ENCODE measurements at places on chromosomes 12 and 14.

GRCh38 chr14:75513911-75514672 lies 8.2 kb upstream of the BATF start:
- DNase-seq = no peak

- DNase-seq = no peak
Measured at GRCh38 chr14:31207287-31207754, 272 bp downstream of the HECTD1 start.

DNA sequence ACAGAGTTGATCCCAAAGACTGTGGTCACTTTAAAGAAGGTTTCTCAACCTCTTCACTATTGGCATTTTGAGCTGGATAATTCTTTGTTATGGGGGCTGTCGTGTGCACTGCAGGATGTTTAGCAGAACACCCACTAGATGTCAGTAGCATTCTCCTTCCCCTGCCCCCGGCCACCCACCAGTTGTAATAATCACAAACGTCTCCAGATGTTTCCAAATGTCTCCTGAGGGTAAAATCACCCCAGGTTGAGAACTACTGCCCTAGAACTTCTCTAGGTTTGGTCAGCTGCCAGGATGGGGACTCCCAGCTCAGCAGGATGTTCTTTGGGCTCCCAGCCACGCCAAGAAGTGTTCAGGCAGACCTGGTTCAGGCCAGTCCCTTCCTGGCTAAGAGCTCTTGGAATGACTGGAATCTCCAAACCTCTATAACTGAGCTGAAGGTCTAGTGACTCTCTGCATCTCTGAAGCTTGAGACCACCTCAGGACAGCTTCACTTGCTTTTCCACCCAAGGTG lies 12.5 kb upstream of the AJUBA start:
- peak; percentile 37 for DNase-seq

DNA sequence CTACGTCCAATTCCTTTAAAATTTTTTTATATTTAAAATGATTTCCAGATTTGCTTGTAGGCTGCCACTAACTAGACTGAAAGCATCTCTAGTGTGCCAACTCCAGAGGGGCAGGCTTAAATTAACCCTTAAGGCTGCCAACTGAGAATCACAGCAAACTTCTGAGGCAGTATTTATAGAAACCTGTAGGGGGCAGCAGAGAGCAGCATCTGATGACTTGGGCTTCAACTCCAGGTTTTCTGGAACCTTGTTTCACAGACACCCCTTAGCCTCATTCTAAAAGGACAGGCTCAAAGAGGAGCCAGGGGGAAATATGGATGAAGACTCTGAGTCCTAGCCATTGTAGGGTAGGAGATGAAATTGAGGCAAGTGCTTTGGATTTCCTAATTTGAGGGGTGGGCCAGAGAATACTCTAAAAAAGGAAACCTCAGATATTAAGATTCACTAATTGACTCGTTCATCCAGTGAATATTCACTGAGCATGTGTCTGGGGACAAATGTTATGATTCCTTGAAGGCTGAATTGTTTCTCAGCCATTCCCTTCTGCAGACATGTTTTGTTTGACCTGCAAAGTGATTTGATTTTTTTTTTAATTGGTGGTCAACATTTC lies 63.3 kb upstream of the HSPB8 start:
- DNase-seq = no peak

- no peak for DNase-seq
Measured at GRCh38 chr14:77099425-77100167, 1.5 kb downstream of the CIPC start.

GRCh38 chr12:46669720-46670119 lies 156.1 kb downstream of the SLC38A4 start:
- no peak for DNase-seq

DNA sequence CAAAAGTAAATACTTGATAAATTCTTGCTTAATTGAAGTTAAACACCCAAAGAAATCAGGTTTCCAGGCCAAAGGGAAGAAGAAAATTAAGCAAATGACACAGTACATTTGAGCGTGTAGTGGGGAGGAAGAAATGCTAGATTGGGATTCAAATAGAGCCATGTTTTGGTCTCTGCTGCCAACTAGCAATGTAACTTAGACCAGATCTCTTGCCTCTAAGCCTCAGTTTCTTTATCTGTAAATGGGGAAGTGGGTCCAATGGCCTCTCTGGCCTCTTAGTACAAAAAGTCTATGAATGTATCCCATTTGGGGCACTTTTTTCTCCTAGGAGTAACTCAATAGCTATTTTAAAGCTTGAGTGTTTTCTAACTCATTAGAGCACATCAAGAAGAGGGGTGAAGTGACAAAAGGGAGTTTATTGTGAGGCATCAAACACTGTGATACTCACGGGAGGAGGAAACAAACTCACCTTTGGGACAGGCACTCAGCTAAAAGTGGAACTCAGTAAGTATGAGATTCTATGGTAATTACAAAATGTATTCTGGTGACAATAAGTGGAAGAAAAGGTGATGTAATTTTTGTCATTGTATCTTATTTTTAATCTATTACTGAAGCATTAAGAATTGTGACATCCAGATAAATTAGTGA lies 55.8 kb downstream of the DAD1 start:
- no peak for DNase-seq

GRCh38 chr12:26156201-26156871 lies 31.5 kb upstream of the BHLHE41 start:
- DNase-seq = no peak

DNA sequence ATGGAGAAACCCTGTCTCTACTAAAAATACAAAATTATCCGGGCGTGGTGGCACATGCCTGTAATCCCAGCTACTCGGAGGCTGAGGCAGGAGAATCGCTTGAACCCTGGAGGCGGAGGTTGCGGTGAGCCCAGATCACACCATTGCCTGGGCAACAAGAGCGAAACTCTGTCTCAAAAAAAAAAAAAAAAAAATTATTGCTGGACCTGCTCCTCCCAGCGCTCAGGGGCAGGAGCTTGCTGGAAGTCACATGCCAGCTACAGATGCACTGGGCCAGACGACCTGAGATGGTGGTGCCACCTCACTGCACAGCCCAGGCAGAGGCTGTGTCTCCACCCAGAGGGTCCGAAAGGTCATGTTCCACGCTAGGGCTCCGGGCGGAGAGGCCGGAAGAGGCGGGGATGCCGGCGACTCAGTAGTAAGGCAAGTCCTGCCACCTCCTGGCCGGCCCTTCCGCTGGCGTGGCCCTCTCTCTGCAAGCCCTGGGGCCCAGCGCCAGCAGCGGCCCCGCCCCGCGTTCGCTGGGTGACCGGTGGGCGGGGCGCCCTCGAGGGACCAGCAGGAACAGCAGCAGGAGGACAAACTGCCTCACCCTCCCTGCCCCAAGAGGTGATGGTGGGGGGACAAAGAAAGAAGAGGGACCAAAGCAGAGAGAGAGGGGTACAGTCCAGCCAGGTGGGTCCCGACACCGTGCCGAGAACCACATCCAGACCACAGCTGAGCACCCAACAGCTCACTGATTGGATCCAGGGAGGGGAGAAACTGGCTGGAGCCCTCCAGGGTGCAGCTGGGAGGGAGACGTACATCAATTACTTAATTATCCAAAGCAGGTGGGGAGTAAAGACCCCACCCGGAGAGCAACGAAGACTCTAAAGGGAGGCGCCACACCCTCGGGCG lies 3.6 kb upstream of the RHOF start:
- no peak for DNase-seq

GRCh38 chr12:117148642-117149041 lies 41.6 kb downstream of the FBXO21 start:
- no peak for DNase-seq

DNA sequence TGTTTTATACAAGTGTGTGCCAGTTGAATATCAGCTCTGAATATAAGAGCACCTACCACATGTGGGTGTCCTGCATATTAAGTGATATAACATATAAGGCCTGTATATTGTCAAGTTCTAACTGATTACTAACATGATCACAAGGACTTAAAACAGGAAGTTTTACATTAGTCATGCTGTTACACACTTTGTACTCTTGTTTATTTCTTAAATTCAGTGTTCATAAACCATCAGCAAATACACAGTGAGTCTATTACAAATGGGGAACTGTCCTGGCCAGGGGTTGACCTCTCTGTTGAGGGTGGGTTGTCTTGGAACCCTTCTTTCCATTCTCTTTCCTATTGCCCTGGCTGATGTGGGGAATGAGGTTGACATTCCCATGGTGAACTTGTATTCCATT lies 19.1 kb downstream of the HELB start:
- DNase-seq = no peak

GRCh38 chr12:113740699-113741098 lies 225.4 kb downstream of the RBM19 start:
- no peak for DNase-seq

- DNase-seq = no peak
Measured at GRCh38 chr12:19938031-19938430, 430.3 kb upstream of the PDE3A start.

- DNase-seq = no peak
Measured at GRCh38 chr14:39102265-39102968, 618 bp downstream of the SEC23A start.

DNA sequence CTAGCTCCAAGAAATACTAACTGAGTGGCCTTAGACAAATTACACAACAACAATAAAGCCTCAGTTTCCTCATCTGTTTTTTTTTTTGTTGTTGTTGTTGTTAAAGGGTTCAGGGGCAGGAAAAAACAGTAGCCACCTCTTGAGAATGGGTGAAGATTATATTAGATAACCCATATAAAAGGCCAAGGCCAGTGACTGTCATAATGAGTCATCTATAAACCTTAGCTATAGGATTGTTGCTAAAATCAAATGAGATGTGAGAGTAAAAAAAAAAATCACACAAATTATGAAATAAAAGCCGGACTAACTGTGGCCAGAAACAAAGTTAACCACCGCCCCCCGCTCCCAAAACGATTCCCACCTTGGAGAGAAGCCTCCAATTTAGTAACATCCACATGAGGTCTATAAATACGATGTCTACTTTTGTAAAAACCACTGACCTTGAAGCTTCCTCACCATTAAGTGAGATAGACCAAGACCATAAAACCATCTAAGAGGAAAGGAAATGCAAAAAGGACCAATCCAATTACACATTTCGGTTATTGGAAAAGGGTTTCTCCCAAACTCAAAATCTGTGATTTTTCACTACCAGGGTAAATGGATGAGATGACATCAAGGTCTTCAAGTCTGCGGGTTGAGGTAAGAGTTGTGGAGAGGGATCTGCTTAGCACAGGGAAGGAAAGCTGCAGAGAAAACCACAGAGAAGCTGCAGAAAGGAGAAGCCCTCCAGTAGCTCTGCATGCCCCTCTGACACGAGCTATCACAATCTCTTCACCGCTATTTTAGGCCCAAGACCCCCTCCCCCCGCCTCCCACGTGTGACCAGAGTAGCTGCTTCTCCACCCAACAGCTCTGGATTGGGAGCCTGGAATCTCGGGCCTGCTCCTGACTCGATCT lies 1.0 kb downstream of the NAA25 start:
- peak; percentile 45 for DNase-seq

- DNase-seq = no peak
Measured at GRCh38 chr14:31118892-31119291, 88.7 kb downstream of the HECTD1 start.

GRCh38 chr12:31655208-31655607 lies 4.3 kb upstream of the ETFBKMT start:
- no peak for DNase-seq
